ENCODE measurements at places on chromosomes 16 and 17.

- no peak for DNase-seq
Observed at GRCh38 chr16:83802135-83802534, 5.6 kb upstream of the HSBP1 start.

- no peak for DNase-seq
Observed at GRCh38 chr17:5881849-5882248, 188.3 kb upstream of the WSCD1 start.

GRCh38 chr17:21017861-21018260, 24.9 kb downstream of the USP22 start:
- DNase-seq, result no peak

DNA sequence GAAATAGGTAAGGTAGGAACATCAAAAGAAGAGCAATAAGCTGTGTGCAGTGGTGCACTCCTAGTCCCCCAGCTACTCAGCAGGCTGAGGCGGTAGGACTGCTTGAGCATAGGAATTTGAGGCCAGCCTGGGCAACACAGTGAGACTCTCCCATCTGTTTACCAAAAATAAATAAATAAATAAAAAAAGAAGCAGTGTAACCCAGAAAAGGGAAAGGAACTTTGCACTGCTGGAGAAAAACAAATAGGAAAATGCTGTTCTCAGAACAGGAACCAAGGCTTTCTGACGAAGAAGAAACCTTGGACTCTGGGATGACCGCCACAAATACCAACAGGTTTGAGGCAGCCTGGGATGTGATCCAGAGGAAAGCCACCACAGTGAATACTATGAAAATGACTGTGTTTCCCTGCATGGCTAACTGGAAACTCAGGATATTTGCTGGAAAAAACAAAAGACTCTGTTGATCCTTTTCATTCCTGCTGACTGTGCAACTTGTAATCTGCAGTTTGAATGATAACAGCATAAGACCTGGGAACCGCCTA, 41.2 kb downstream of the TTC19 start:
- peak; percentile 53 for DNase-seq

- no peak for DNase-seq
Observed at GRCh38 chr17:79812353-79813258, 15.7 kb upstream of the CBX8 start.

- DNase-seq, result no peak
Observed at GRCh38 chr17:79232957-79233356, 158.3 kb downstream of the ENGASE start.

DNA sequence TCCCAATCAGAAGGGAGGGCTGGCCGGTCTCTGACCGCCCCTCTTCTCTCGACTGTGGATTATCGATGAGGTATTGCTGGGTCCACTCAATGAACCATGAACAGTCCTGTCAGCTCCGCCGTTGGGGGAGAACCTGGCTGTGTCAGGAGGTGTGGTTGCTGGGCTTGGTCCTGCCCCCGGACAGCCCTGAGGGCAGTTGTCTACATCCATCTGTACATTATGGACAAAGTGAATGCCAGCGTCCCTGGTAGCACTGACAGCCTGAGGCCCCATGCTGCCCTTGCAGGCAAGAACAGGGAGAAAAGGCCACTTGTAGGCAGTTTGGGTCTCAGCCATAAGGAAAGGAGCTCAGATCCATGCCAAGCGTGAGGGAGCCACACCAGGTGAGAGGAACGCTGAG, 38.9 kb downstream of the ST3GAL2 start:
- no peak for DNase-seq

DNA sequence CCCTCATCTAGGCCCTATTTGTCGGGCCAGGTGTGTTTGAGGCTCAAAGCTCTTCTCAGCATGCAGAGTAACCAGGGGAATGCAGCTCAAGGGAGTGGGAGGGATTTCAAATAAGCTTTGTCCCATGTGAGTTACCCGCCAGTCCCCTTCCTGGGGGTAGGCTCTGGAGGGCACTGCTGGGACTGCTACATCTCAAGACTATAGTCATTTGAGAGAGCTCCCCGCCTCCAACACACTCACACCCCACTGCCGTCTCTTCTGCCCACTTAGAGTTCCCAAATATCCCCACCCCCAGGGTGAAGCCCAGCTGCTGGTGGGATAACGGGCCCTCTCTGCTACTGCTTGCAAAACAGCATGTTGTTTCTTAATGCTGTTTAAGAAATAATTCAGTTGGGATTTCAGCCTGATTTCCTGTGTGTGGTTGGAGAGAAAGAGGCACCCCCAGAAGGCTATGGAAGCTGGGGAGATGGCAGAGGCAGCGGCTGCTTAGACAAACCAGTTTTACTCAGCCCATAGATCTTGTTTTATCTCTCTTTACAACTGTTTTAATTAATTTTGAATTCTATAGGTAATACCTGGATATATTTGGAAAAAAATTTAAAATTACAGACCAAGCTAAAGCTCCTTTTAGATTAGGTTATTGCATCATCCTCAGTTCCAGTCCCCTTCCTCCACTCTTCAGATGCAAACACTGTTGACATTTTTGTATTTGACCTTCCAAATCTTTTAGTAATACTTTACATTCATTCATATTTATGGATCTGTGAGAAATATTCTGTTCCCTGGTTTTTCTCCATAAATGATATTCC, 4.1 kb upstream of the MPO start:
- DNase-seq, result no peak

DNA sequence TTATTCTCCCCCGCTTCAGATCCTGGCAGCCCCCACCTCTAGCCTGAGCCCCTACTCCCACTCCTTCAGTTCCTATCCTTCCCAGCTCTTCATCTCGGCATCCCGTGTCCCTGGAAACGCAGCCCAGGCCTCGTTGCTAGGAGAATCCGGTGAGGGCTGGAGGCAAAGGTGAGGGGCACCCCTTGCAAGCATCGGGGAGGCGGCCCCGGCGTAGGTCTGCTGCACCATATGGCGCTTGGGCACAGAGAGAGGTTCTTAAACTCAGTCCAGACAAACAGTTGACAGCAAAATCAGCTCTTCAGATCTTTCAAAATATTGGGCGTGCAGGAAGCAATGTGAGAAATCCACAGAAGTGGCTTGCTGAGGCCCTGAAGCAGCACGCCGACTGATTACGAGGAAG, 15.0 kb downstream of the SLC38A8 start:
- no peak for DNase-seq

GRCh38 chr16:77786186-77786847, 2.0 kb upstream of the VAT1L start:
- no peak for DNase-seq

Data from right lobe of liver (tissue), 6 donors.